EL (cell line): ENCODE measurements at places on chromosomes 16 and 17.

DNA sequence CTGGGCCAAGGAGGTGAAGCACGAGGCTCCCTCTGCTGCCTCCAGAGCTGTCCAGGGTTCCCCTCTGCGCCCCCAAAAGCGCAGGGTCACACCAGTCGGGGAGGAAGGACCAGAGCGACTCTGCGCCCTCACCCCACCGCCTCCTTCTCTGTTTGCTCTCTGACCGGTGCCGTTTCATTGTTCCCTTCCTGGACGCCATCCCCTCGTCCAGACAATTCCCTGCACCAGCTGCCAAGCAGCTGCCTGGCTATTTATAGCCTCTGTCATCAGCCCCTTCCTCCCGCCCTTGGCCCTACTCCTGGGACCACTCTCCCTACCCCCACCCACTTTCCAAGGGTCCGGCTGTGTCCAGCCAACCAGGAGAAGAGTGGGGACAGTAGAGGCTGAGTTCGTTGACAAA lies 68.8 kb upstream of the CREBBP start:
- no peak for DNase-seq

DNA sequence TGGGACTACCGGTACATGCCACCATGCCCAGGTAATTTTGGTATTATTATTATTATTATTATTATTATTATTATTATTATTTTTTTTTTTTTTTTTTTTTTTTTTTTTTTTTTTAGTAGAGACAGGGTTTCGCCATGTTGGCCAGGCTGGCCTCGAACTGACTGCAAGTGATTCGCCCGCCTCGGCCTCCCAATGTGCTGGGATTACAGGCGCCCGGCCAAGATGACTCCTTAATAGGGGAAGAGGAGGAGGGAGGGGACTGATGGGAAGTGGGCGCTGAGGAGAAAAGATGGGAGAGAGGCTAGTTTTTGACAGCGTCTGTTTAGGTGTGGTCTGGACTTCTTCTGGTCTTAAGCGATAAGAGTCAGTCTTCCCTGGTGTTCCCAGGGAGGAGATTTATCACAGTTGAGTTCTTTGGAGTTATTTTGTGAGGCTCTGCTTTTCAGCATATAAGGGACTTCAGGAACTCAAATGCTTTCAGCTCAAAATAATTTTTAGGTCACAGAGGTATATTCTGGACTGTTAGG lies 34.4 kb upstream of the SLC5A10 start:
- DNase-seq: no peak

GRCh38 chr17:68449021-68449739 lies 8.1 kb downstream of the WIPI1 start:
- no peak for DNase-seq

DNA sequence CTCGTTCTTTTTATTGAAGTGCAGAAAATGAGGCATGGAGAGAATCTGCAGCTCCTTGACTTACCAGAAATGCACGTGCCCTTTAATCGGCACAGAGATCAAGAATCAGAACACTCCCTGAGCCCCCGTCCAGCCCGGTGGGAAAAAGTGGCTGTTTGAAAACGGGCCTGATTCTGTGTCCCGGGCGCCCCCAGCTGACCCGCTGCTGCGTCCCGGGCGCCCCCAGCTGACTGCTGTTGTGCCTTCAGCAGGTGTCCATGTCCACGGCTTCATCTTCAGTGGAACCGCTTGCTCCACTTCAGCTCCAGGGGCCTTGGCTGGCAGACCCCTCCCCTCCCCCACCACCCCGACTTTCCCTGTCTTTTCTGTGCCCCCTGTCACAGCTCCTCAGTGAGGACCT lies 47.8 kb downstream of the FOXK2 start:
- DNase-seq: no peak
